Stimulated activated CD4-positive, alpha-beta T cell treated with anti-CD3 and anti-CD28 coated beads, Interleukin-2, amount 100 ng/mL, for 4 hours (primary cell): ENCODE measurements at places on chromosomes 7 and 10.

DNA sequence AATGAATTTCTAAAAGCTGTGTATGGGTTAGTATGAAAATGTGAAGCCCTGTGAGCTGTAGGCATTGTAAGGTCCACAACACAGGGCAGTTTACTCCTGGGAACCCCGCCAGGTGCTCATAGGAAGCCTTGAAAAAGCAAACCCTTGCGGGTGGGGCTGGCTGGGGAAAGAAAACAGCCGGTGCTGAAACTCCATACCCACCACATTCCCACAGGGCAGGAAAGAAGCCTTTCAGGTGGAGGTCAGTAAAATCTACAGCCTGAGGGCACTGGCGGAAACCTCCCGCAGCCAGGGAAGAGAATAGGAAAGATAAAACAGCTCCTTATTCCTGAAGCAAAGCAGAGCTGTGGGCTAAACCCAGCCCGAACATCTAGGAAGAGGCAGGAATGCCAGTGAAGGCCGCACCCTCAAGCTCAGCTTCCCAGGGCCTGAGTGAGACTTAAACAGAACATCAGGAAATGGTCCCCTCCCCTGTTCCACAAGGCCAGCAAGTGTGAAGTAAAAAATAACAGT, 34.7 kb downstream of the PODXL start:
- no peak for DNase-seq

DNA sequence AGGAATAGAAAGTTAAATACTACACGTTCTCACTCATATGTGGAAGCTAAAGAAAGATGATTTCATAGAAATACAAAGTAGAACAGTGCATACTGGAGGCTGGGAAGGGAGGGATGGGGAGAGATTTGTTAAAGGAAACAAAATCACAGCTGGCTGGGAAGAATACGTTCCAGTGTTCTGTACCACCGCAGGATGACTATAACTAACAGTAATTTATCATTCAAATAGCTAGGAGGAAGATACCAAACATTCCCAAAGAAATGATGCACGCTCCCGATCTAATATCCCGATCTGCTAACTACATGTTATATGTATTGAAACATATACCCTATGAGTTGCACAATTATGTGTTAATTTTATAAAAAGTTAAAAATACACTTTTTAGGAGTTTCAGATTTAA, 162.3 kb downstream of the ZMYND11 start:
- DNase-seq, result no peak

- no peak for DNase-seq
Observed at GRCh38 chr7:70036695-70037094, 438.4 kb downstream of the AUTS2 start.

DNA sequence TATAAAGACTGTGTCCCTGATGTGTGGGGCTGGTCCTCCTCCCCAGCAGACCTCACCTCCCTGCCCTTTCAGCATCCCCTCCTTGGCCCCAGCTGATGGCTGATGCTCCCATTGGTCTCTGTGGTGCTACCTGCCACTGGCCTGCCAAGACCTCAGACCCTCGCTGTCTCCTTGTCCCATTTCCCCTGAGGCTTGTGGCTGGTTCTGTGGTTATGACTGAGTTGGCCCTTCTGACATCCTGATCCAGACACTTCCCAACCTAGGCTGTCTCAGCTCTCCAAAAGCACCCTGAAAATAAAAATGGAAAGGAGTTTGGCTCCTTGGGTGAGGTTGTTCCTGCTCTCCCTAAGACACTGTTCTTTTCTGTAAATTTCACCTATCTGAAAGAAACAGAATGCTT, 214.2 kb downstream of the RPS24 start:
- DNase-seq, result no peak

DNA sequence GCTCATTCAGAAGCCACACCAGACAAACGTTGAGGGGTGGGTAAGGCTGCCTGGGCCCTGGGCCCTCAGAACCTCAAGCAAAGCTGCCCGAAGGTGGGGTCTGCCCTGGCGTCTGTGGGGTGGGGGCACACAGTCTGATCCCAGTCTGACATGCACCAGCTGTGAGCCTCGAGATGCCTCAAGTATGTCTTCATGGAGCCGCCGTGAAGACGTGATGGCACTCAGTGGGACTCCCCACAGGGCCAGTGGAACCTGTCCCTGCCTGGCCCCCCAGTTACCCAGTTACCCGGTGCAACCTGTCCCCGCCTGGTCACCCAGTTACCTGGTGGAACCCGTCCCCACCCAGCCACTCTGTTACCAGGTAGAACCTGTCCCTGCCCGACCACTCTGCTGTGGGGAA, 351.2 kb downstream of the PTPRN2 start:
- no peak for DNase-seq

DNA sequence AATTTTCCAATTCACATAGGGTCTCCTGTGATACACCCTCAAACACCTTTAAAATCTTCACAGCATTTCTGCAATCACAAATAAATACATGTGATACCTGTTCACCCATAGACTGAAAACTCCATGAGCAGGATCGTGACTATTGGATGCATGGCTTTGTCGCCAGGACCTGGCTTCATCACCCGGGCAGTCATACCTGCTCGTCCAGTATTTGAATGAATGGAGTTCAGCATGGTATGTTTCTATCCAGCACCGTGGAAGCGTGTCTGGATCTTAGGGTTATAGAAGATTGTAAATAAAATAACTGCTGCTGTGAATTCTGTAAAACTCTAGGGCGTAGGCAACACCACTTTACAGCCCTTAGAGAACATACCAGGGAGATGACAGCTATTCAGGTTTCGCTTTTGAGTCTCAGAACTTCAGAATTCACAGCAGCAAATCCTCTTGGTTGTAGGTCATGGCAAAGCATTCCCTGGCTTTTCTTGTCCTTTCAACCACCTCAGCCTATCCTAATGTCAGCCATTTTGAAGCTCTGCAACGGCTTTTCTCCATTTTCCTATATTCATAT, 47.4 kb upstream of the USP6NL start:
- DNase-seq, result no peak
